Tibial nerve (tissue), 4 donors: ENCODE measurements at places on chromosomes 6 and 20.
A peak's percentile ranks its signal among the peaks of the same experiment; 100 is the strongest.

GRCh38 chr20:56634307-56634706 is 5.2 kb downstream of the TFAP2C start:
- DNase-seq, result no peak

GRCh38 chr20:47285189-47285588 is 71.3 kb downstream of the ZMYND8 start:
- no peak for DNase-seq

GRCh38 chr6:17492350-17492749 is 99.0 kb downstream of the CAP2 start:
- no peak for DNase-seq

DNA sequence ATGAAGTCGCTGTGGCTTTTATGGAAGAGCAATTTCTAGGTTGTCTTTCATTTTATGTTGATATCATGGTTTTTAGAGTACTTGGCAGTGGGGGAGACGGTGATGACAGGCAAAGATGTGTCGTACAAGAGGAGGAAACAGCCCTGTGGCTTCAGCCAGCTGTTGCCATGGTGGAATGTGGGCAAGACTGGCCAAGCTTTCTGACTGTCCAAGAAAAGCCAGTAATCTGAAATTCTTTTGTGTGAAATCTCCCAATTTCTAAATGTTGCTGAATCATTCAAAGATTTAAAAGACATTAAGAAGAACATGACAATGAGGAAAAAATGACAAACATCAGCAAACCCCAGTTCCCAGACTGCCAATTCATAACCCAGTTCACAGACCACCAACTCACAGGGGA is 23.1 kb downstream of the PFDN4 start:
- no peak for DNase-seq

- DNase-seq, result no peak
Observed at GRCh38 chr6:1870932-1871331, 261.2 kb downstream of the FOXC1 start.

DNA sequence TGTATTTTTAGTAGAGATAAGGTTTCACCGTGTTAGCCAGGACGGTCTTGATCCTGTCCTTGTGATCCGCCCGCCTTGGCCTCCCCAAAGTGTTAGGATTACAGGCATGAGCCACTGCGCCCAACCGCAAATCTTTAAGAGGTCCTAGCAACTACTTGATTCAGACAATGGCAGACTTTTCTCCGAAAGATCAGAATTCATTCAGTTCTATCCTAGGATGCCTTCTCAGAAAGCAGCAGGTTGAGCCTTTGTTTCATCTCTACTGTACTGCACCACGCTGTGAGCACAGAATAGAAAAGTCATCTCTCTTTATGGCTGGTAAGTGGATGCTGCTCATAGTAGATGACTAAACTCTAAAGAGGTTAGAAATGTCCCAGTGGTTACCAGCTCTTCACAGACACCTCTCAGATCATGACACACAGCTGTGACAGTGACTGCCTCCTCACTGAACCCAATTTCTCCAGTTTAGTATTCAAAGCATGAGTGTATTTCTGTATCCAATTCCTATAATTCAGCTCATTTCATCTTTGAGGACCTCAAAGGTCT is 6.0 kb upstream of the HSF2 start:
- no peak for DNase-seq

DNA sequence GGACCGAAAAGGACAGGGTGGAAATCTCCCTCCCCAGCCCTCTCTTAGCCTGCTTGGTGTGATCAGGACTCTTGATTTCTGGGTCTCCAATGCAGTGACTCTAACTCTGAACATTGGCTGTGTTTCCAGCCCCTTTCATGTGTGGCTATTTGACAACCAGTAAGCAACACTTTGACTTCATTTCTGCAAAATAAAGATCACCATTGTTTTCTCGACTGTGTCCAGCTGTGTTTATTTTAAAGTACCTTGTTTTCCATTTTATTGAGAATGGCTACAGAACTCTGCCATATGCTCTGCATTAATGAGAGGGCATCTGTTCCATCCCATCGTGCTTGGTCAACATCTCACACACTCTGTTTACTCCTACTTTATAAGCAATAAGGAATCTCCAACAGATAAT is 60.9 kb upstream of the TAGAP start:
- DNase-seq, result no peak

DNA sequence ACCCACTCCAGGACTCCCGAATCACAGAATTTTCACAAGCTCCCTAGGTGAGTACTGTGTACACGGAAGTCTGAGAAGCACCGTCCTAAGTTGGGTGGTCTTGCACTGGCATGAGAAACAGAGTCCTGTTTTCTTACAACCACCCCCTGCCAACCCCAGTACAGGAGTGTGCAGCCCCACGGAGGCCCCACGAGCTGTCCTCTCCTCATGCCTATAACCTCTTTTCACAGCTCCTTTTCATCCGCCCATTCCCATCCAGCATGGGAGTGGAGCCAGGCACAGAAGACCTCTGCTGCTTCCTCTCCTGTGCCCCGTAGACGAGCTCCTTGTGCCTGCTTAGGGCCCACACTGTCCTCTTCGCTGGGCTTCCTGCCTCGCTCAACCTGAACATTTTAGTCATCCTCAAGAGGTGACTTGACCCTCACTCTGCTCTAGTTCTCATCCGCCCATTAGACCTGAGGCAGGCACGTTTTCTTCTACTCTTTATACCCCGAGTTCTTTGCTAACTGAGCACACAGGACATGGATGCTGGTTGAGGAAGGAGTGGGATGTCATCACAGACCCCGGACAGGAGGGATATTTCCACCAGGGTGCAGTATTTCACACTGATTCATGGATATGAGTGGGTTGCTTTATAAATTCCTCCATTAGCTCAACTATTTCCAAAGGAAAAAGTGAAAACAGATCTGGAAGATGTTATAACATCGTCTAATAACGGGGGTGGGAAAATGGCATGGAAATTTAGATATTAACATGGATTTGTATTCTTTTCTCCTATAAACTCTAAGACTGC is 160.5 kb downstream of the TTLL2 start:
- DNase-seq, result no peak

DNA sequence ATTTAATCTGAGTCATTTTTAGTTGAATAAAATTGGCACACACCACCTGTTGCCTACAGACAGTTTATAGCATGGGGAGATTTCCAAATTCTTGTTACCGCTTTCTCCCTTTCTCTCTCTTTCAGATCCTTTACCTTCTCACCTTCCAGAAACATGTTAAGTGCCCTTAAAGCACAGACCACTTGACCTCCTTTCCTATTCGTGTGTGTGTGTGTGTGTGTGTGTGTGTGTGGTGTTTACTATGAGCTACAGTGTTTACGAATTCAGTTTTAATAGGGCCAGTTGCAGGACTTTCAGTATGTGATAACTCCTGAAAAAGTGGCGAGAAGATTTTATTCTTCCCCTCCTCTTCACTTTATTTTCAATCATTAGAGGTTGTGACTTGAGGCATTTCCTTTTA is 258.1 kb downstream of the BMP2 start:
- DNase-seq, result no peak

DNA sequence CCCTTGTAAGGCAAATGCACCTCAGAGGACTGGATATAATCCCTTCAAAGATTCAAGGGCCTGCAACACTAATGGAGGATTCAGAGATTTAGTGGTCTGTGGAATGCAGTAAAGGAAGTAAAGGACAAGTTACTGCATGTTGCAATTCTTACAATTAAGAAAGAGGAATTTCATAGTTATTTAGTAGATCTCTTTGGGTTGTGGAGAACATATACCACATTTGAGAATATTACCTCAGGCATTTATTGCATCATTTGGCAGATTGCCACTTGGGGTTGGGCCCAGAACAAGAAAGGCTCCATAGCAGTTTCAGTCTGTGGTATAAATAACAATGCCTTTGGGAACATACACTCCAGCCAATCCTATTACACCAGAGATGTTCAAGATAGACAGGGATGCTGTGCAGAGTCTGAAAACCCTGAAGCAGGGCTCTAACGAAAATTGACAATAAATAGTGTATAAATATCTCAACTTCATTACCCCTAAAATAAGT is 20.9 kb upstream of the EPM2A start:
- peak; percentile 28 for DNase-seq

DNA sequence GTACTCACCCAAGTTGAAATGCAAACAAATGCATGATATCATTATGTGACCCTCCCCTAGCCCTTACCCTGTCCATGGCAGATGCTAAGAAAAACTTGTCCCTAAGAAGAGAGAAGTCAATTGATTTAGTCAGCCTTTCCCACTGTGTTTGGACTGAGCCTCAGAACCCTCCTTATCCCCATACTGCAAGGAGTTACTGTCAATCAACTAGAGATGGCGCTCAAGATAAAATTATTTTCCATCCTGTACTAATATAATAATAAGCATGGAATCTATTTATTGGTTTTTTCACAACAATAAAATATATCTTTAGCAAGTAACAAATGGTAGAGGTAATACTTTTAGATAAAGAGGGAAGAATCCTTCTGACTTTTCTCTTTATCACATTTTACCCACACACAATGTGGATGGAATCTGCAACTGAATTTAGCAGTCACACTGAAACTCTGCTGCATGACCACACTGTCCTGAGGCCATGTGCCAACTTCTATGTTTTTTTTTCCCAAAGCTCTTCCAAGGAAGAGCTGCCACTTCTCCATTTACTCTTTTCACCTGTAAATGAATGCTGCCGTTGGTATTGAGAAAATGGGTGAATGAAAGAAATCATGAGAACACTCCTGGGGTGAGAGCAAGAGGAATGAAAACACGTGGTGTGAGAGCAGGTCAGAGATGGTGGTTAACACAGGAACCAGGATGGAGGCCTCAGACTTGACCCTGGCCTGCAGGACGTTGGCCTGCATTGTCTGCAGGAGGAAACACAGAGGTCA is 10.5 kb downstream of the NT5E start:
- DNase-seq, result no peak

DNA sequence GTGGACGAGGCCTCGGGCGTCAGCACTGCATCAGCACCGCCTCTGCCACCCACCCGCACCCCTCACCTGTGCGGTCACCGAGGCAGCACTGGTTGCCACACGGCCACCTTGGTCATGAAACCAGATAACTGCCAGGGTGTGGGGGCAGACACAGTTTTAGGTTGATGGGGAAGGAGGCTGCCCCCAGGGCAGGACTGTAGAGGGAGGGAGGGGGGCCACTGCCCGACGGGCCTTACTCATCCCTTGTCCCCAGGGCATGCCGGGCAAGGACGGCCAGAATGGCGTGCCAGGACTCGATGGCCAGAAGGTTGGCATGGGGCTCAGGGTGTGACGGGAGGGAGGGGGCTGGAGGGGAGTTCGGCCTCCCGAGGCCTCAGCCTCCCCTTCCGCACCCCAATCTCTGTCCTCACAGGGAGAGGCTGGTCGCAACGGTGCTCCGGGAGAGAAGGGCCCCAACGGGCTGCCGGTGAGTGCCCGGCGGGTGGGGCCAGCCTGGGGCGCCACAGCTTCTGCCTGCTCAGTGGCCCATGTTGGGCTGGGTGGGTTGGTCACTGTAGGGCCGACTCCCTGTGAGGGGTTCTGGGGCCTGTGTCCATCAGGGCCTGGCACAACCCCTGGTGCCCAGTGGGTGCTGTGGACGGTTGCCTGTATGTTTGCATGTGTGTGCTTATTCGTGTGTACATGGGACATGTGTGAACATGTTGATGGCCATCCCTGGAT is 11.8 kb downstream of the COL9A3 start:
- no peak for DNase-seq

DNA sequence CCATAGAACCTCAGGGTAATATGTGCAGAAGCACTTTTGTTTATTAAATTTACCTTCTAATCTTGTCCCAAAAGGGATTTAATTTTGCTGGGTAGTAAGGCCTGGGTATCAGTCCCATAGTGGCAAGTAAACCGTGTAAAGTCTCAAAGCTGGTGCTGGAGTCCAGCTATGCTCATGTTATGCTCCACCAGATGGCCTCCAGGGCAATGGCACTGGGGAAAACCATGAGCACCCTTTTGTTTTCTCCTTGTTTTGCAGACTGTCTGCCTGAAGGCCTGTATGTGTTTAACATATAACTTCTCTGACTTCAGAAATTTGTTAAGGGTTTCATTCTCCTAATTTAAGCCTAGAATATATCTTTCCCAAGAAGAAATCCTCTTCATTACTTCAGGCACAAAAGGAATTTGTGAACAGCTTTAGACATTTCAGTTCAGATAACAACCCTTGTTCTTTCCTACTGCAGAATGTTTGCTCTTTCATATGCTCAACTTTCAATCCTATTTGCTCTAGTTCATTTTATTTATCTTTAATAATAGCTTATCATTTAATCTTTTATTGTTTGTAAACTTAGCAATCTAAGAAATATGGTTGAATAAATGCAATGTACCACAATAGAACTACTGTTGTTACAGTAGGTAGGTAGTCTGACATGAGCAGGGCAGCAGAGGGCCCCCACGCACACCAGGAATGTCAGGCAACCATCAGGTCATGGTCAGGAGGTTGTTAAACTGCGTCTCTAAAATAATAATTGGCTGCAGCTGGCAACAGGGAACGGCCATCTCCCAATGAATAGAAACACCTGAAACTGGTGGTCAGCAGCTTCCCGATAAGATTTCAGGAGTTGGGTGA is 162.8 kb downstream of the TENT5A start:
- no peak for DNase-seq

DNA sequence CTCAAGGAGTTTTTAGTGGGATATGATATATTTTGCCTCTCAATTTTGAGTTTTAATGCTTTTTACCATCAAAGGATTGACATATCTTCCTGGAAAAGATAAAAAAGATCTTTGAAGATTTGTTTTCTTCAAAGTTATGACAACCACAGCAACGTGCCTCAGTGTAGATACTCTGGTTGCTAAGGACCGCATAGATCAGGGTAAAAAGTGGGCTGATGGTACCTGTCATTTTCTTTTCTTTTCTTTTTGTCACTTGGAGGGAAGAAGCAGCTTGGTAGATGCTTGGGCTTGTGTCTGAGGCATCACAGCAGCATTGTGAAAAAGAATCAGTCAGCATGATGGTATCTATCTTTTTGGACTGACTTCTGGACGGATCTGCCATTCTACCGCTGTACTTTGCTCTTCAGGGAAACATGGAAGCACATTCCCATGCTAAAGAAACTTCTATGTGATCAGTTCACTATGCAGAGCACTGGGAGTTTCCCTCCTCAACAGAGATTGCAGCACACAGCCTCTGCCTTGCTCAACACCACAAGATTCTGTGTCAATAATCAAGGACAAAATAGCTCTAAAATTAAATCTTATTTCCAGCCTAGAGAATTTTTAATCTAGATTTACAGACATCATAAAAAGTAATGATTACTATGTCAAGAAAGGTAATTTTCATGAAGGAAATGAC is 54.8 kb upstream of the SGK1 start:
- peak; percentile 71 for DNase-seq

DNA sequence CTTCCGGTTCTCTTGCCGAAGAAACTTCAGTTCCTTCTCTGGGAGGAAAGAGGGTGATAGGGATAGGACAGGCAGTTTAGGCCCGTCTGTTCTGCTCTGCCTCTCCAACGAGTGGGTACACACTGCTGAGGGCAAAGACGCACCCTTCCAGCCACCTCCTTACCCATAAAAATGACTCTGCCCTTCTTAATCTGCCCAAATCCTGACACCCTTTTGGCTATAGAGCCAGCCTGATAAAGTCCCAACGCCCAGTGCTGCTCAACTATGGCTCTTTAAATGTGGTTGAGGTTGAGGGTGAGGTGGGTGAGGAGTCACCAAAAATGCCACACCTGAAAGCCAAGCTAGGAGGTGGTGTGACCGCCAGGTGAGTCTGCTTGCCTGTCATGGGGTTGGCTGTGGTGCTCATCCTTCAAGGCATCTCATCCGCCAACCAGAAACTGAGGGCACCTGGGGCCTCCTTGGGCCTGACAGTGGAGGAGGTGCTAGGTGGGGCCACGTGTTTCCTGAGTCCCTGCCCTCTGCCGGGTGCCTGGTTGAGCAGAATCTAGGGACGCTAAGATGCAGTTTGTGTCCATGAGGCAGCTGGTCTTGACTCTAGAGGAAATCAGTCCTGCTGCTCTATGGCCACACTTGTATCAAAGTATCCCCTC is 16.3 kb downstream of the CCDC167 start:
- DNase-seq, result no peak
